D721Med (cell line): ENCODE measurements at places on chromosomes 4 and X.

DNA sequence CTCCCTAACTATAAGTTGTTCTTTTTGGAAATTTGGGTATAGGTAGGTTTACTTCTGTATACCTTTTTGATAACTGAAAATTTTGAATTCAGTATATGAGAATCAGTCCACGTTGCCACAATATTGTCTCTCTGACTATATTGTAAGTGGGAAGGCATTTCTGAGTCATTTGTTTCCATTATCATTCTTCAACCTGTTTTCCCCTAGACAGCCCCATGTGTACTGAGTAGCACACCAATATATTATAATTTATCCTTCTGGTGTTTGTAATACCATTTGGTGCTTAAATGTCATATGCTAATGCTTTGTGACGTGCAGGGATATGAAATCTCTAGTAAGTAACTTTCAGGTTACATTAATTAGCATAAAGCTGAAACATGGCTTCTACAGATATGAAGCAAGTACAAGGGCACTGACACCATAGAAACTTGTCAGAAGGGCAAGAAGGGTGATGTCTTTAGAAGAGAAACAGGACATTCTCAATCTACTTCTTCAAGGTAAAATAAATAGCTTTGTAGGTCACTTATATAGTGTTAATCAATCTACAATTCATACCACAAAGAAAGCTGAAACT, 27.7 kb downstream of the PAK3 start:
- no peak for DNase-seq

DNA sequence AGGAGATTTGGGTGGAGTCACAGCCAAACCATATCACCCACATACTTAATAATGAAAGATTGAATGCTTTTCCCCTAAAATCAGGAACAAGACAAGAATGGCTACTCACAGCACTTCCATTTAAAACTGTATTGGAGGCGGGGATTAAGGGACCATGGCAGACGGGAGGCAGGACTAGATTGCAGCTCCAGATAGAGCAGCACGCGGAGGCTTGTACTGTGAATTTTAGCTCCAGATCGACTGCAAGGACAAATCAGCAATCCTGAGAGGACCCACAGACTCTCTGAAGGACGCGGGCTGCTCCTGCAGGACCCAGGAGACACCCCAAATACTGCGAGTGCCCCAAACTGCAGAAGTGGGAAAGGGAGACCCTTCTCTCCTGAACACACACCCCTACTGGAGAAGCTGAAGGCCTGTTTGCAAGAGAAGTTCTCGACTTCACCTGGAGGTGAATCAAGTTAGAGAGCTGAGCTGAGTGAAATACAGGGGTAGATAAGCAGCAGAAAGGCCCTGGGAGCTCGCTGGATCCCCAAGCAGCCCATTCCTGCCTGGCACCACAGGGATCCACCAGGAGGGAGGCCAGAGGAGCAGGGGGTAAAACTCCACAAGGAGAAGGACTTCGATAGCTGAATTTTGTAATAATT, 207.4 kb upstream of the INTU start:
- DNase-seq: no peak

DNA sequence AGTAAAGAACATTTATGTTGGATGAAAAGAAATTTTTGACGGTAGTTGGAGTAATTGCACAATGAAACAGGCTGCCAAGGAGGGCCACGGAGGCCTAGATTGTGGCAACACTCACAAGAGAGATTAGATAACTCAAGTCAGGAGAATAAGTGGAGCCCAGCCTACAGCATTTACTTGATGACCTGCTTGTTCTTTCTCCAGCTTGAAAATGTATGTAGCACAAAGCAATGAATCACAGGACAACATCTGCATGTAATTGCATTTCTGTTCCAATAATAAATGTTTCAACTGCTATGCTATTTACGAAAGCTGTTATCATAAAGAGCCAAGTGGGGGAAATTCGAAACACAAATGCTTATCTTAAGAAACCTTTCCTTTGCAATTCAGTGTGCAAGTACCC, 221.2 kb upstream of the MID1 start:
- DNase-seq: no peak

DNA sequence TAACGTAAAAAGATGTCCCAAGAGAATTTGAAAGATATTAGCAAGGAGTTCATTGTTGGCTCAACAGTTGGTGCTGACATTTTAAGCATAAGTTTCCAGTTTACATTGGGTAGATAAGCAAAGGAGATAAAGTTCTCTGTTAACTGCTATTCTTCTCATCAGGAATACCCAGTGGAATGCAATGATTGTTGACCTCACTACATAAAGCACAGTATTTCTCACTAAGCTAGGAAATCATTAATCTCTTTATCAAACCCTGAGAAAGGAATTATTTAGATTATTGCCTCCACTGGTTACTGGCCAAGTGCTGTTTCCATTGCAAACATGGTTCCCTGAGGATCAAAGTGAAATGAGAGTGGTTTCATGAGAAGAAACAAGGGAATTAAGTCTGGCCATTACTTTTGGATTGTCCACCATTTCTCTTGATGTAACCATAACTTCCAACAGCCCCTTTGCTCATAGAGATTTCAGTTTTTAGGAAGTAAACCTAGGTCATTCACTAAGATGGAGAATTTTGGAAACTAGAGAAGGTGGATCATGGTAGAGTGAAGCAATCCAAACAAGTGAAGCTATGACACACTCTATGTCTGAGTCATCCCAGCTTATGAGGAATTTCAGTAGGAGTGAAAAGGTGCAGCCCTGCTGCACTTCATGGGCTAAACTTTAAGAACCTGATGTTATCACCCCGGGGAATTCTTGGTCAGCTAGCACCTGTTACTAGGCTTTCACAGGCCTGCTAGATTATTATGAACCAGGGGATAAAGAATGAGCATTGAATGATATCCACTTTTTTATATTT, 163.4 kb downstream of the AREG start:
- DNase-seq: no peak

DNA sequence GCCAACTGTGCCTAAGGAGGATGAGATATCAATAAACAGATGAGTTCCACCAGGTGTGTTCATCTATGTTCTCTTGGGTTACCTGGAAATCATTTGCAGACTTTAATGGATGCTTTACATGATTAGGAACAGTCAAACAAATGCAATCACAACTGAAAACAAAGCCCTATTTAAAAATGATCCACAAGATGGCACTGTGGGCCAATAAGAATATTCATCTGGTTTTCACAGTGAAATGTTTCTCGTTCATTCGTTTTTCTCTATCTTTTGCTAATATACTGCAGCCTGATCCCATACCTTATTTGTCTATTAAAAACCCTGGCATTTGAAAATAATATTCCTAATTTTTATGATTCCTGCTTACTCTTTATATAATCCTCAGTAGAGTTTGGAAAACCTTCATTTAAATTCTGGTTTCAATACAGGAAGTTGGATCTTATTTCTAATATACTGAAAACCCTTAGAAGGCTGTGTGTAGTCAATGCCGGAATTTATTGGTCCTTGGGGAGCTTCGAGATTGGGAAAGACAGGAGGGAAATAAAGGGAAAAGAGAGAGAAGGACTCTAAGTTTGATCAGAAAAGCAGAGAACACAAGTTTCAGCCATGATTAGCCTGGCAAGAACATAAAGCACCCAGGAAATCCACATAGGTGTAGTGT, 63.8 kb upstream of the TAPT1 start:
- DNase-seq: no peak

DNA sequence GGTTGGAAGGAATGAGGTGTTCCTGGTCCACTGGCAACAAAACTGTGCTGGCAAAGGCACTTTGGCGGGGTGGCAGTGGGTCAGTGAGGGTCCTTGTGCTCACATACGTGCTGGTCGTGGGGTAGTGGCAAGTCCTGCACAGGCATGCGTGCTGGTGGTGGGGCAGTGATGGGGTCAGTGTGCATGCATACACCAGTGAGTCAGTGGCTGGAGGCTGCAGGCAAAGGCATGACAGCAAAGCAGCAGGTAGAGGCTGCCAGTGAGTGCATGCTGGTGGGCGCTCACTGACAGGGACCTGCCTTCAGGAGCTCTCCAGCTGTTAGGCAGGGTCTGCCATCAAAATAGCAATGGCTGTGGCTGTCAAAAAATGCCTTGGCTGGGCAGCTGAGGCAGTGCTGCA, 42.1 kb downstream of the TMPRSS11E start:
- no peak for DNase-seq

DNA sequence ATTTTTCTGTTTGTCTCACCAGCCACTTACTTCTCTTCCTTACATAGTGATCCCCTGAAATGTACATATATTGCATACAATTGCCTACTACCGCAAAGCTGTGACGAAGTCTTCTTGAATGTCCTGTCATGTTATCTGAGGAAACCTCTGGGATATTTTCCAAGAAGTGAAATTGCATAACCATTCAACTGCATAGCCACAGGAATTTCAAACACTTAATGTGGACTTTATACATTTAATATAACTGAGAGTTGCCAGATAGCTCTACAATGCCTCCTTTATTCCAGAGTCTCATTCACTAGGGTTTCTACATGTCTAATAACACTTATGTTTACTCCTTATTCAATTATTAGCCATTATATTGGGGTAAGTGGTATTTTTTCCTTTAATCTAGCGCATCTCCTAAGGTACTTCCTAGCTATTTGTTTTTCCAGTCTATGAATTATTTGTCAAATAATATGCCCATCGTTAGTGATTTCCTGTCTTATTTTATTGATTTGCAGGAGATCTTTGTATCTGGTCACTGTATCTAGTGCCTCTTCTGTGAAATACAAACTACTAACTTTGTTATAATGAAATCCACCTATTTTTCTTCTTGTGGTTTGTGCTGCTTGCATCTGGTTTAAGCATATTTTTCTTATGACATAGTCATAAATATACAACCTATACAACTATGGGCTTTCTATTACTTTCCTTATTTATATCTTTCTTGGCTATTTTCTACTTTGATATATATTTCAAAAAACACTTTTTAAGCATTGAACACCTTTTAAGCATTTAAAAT, 69.2 kb upstream of the GRID2 start:
- DNase-seq: no peak

- no peak for DNase-seq
Measured at GRCh38 chr4:165965503-165965902, 92.5 kb downstream of the TLL1 start.
